Fibroblast of skin of abdomen (primary cell): ENCODE measurements at places on chromosomes 16 and 17.

- no peak for DNase-seq
These were observed 20.2 kb downstream of the CDIPT start for GRCh38 chr16:29842732-29843346.

DNA sequence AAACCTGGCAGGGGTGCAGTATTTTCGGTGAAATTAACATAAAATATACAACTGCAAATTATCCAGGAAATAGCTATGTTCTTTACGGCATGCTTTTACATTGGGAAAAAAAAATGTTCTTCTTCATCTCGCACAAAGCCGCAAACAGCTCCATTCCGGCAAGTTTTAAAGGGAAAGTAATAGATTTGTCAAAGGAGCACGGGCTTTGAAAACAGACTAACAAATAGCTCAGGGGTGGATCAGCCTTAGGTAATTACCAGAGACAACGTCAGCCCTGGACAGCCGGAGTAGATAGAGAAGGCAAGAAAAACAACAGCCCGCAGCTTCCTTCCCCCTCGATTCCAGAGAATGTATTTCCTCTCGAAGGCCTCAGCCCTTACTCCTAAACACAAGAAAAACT, 222.5 kb downstream of the C16orf78 start:
- peak; percentile 36 for DNase-seq

DNA sequence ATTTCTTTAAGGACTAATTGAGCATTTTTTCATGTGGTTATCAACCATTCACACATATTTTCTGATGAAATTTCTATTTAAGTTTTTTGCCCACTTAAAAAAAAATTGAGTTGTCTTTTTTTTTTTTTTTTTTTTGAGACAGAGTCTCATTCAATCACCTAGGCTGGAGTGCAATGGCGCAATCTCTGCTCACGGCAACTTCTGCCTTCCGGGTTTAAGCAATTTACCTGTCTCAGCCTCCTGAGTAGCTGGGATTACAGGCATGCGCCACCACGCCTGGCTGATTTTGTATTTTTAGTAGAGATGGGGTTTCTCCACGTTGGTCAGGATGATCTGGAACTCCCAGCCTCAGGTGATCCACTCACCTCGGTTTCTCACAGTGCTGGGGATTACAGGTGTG, 34.3 kb downstream of the RAB11FIP3 start:
- no peak for DNase-seq

- DNase-seq = peak; percentile 23
These were observed 91.8 kb downstream of the FOXL1 start for GRCh38 chr16:86669937-86670749.

DNA sequence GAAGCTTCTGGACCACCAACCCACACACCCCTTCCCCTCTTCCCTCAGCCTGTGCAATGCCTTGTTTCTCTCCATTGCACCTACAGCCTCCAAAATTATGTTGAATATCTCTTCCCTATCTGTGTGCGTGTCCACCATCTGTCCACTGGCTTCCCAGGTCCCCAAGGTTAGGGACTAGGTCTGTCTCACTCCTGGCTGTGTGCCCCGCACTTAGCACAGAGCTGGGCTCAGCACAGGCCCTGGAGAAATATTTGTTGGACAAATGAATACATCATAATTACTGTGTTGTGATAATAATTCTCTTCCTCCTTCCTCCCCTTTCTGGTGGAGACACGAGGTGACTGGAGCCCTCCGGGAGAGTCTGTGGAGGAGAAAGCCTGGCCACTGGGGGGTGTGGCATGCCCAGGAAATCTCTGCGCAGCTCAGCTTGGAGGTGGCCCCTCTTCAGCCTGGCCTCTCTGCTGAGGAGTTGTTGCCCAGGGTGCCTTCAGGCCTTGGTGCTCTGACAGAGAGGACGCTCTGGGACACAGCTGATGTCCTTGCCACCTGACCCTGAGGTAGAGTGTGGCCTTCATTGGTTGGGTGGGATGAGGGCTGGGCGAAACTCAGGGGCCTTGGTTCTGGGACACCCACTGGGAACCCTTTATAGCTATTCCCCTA, 3.3 kb upstream of the BRD7 start:
- DNase-seq = peak; percentile 36

DNA sequence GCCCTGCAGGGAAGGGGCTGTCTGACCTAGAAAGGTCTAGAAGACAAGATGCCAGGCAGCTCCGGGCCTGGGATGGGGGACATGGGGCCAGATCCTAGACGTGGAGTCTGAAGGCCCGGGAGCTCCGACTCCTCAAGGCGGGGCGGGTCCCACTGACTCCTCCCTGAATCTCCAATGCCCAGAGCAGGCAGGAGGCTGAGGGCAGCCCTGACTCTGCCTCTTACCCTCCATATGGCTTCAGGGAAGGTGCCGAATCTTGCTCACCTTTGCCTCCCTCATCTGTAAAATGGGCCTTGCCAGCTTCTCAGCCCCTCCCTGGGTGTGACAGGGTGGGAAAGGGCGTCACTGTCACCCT, 14.8 kb downstream of the VASN start:
- no peak for DNase-seq

DNA sequence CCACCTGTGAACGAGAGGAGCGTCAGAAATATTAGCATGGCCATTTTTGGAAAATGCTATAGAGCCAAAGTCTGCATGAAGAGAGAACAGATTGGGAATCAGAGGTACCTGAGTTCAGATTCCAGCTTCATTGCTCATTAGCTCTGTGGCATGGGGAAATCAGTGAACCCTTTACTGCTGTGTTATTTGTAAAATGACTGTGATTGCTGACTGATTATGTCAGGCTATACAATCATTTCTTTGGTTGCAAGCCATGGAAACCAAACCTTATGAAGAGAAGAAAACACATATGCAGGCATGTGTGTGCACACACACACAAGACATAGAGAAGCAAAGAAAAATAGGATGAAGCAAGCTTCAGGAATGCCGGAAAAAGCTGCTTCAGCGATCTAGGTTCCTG, 101.4 kb upstream of the HSBP1 start:
- peak; percentile 82 for DNase-seq

DNA sequence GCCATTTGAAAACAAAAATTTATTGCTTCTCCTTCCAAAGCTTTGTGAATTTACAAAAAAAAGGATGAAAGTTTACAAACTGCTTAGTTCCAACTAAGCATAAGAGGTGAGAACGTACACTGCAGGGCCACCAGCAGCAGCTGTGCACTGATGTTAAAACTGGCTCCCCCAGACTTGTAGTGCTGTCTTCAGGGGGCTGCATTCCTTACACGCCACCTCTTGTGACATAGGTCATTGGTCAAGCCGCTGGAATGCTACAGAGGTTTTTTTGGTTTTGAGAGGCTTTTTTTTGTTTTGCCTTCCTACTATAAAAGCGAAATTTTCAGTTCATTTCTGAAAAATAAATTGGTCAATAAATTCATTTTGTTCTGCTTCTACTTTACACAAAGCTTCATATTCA, 6.9 kb downstream of the IFT20 start:
- DNase-seq = no peak

DNA sequence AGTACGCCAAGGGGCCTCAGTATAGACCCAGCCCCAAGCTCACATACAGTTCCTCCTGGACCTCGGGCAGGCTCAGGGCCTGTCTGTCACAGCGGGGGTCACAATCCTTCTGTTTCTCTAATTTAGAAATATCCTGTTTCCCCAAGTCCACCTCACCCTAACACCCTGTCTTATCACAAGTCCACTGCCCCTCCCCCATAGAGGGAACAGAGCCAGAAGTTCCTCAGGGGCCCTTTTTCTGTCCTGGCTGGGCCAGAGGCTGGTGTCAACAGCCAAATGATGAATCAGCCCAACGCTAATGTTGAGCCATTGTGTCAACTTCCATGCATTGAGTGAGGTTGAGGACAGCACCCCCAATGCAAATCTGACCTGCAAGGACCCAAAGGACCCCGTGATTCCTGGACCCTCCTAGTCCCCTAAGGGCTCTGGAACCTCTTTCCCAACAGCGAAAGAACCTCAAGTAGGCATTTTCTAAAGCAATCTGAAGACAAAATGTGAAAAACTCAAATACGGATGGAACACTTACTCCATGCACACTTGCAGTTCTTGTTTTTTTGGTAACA, 58.6 kb downstream of the PECAM1 start:
- no peak for DNase-seq

- no peak for DNase-seq
These were observed 288.7 kb downstream of the SEC14L1 start for GRCh38 chr17:77429369-77429968.

- DNase-seq = peak; percentile 90
These were observed 49.3 kb upstream of the WSB1 start for GRCh38 chr17:27244491-27245223.

- DNase-seq = no peak
These were observed 3.7 kb downstream of the CDH1 start for GRCh38 chr16:68740628-68741346.

- no peak for DNase-seq
These were observed 18.1 kb upstream of the ITPRIPL2 start for GRCh38 chr16:19095654-19096053.

- DNase-seq = no peak
These were observed 180.9 kb downstream of the RPTOR start for GRCh38 chr17:80725517-80725916.

DNA sequence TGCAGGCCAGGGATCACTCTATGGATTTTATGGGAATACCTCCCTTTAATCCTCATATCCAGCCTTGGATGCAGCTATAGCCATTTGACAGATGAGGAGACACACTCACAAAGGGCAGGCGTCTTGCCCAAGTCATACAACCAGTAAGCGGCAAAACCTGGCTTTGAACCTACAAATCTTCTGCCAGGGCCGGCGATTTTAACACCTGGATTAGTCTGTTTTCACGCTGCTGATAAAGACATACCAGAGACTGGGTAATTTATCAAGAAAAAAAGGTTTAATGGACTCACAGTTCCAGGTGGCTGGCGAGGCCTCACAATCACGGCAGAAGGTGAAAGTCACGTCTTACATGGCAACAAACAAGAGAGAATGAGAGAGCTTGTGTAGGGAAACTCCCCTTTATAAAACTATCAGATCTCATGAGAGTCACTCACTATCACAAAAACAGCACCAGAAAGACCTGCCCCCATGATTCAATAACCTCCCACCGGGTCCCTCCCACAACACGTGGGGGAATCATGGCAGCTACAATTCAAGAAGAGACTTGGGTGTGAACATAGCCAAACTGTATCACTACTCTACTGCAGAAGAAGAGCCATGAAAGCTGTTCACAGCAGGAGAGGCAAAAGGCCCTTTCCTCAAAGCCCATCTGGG, 67.5 kb downstream of the XYLT1 start:
- no peak for DNase-seq

DNA sequence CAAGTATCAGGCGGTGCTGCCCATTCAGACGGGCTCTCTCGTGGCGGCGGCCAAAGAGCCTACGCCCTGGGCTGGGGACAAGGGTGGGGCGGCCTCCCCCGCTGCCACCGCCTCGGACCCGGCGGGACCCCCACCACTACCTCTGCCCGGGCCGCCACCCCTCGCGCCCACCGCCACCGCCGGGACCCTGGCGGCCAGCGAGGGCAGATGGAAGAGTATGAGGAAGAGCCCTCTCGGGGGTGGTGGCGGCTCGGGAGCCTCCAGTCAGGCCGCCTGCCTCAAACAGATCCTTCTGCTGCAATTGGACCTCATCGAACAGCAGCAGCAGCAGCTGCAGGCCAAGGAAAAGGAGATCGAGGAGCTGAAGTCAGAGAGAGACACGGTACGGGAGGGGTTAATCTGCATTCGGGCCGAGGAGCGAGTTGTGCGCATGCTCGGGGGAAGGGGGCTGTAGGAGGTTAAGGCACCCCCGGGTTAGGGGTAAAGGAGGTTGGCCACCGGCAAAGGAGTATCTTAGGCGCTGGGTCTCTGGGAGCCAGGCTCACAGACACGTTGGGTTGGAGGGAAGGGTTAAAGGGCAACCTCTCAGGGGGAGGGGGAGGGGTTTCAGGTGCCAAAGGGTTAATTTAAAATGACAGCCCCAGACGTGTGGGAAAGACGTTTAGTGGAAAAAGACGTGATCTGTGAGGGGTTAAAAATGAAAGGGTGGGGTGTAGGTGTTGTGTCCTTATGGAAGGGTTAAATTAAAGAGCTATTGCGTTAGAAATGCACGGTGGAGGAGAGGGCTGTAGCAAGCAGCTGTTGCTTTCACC, 1.4 kb downstream of the MSL1 start:
- peak; percentile 48 for DNase-seq

DNA sequence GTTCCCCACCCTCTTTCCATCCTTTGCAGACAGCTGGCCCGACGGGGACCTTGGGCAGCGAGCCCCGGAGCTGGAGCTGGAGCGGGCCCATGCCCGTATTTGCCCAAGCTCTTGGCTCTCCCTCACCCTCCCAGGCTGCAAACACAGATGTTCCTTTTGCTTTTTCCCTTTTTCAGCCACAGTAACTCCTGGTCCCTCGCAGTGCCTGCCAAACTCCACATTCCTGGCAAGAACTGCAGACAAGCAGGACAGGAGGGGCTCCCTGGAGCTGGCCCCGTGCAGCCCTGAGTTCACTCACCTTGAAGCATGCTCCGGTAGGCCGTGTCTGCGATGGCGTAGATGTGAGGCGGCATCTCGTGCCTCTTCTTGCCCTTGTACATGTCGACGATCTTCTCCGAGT, 33.9 kb downstream of the MYH11 start:
- DNase-seq = no peak

GRCh38 chr16:977081-977701, 4.4 kb upstream of the SOX8 start:
- no peak for DNase-seq

- peak; percentile 98 for DNase-seq
These were observed 44.9 kb upstream of the XYLT1 start for GRCh38 chr16:17515421-17516210.

DNA sequence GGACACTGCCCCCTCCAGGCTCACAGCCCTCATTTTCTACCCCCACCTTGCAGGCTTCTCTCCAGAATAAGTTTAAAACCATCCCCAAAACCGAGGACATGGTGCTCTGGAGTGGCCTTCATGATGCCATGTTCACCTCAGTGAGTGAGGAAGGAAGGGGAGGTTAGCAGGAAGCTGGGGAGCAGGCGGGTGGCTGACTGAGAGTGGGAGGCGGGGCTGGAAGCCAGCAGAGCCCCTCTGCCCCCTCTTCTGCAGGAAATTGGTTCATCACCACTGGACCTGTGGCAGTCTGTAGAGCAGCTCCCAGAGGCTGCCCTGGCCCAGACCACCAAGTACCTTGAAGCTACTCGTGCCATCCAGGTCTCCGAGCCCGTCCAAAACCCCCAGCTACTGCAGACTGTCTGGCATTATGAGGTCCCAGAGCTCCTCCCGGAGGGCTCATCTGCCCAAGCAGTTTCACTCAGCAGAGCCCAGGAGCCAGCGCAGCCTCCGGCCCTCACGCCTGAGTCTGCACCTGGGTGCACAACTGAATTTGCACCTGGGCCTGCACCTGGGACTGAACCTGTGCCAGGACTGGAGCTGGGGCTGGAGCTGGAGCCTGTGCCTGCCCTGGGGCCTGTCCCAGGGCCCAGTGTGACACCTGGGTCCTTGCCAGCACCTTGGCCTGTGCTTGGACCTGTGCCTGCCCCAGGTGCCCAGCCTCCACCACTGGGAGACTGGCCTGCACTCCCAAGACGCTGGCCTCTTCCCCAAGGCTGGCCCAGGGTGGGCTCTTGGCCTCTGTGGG, 19.0 kb downstream of the C16orf96 start:
- no peak for DNase-seq

DNA sequence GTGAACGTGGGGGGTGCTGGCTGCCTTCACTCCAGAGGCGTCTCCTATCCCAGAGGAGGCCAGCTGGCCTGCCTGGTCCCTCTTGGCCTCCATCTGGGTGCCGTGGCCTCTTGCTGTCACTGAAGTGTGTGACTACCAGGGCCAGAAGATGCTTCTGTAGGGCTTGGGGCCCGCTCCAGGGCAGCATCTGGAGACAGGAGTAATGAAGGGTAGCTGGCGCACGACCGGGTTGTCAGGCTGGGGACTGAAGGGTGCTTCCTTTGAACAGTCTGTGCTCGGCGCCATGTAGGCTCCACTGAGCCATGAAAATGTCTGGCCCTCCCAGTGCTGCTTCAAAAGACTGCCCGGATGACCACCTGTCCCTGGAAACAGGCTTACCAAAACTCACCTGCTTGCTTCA, 31.3 kb downstream of the ASIC2 start:
- no peak for DNase-seq
